ENCODE measurements at places on chromosomes 7 and 10. TPM values are rescaled to one million over a fixed set of nuclear protein-coding genes. Genes with fewer than 3 reads are reported as not detected.

GRCh38 chr7:64180989-64181388 lies 26.0 kb upstream of the ZNF735 start:
- DNase-seq: no peak

- DNase-seq: no peak
Measured at GRCh38 chr7:142759433-142759832, 10.2 kb downstream of the PRSS1 start.

GRCh38 chr7:111958896-111959295 lies 247.3 kb downstream of the DOCK4 start:
- no peak for DNase-seq

GRCh38 chr7:92013611-92014010 lies 72.9 kb downstream of the AKAP9 start:
- no peak for DNase-seq

DNA sequence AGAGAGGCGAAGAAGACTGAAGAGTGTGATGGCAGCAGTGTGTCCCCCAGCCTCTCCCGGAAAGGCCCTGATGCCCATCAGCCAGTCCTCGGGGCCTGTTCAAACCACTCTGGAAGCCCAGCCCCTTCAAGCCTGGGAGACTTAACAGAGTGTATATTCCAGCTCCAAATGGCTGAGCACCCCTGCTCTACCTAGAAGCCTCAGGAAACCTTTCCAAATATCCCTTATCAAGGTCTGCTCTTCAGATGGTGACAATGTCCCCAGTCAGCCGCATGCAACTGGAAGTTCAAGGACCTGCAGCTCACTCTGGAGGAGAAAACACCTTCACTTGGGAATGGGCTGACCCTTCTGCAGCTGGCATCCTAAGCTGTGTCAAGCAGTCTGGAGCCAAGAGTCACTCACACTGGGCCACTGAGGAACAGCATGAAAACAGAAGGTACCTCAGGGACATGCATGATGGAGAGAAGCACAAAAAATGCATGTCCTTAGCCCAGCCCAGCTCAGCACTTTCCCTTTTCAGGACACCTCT lies 10.2 kb downstream of the ANXA11 start:
- no peak for DNase-seq

DNA sequence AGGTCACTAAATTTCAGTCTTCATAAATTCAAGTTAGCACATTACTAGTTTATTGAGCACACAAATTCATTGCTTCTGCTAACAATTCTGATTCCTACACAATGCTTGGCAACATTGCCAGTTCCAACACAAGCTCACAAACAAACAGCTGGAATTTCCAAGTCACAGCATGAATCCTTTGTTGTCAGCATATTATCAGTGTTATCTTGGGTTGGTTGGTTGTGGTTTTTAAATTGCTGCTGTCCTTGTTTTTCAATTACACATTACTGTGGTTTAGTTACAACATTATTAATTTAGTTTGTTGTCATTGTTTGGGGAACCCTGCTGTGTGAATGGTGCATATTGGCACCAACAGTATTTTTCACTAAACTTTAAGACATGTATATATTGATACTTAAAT lies 86.0 kb upstream of the ARID5B start:
- no peak for DNase-seq

DNA sequence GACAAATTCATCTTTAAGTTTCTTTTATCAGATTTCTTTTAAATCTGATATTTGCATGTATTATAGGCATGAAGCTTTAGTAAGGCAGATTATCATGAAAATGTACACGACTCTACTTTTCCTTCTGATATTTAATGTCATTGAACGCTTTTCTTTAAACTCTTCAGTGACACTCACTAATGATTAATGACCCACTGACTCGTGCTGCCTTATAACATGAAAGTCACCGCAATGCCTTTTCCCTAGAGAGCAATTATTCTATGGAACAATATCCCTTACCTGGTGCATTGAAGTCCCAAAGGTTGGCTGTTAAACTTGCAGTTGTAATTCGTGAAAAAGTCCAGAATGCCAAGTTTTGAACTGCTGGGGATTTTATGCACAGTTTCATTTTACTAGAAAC lies 33.4 kb upstream of the HGF start:
- no peak for DNase-seq

DNA sequence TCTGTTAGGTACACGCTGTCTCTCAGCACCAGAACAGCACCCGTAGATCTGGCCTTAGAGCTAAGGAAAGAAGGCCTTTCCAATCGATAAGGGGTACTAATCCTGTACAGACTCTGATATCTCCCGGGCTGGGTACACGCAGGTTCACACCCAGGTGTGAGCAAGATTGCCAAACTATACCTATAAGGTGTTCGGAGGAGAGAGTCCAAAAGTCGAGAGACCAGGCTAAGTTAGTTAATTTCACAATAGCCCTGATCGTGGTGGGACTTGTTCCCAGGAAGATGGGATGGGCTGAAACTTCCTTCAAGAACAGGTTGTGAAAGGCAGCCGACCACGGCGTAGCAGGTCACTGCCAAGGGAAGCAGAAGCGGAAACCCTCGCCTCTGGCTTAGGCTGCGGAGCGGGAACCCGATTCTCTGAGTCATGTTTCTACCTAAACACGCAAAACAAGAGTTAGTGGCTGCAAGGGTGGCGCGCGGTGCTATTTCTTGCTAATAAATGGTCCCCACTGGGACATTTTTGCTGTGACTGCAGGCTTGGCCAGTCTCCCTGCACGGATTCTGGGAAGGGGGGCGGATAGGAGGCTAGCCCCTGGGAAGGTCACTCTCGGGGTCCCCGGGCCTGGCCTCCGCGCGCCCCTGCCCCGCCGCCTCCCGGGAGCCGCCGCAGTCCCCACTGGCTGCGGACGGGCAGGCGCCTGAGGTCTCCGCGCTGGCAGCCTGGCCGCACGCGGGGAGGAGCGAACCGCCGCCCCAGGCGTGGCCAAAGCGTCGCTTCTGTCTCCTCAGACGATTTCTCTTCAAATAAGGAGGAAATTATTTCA lies 75.4 kb upstream of the PDSS1 start:
- peak; percentile 84 for DNase-seq

DNA sequence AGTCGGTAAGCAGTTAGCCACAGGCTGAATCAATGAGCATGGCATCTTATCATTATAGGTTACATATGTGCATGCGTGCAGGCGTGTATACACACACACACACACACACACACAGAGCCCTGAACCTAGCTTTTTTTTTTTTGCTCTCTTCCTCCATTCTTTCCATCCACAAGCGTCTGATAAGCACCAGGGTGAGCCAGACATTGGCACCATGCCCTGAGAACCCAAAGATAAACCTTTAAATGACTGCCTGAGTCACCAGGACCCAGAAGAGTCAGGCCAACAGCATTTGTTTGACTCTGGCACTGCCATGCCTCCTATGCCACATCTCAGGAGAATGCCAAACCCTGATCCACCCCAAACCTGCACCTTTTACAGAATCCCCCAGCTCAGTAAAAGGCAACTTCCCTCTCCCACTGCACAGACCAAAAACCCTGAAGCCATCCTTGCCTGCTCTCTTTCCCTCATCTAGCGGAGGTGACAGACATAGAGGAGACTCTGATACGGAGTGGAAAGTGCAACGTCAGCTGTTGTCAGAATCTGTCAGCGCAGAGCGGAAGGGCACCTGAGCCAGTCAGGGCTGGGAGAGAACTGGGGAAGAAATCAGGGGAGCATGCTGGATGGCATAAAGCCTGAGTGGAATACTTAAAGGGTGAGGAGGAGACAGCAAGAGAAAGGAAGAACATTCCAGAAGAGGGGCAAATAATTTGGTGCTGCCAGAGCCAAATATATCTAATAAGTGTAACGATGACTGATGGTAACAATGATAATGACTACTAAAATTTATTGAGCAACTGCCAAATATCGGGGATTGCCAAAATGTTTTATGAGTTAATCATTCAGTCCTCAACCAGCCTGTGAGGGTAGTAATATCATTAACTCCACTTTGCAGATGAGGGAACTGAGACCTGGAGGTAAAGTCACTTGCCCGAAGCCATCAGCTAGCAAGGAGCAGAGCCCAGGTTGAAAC lies 3.2 kb downstream of the PARP12 start:
- no peak for DNase-seq

DNA sequence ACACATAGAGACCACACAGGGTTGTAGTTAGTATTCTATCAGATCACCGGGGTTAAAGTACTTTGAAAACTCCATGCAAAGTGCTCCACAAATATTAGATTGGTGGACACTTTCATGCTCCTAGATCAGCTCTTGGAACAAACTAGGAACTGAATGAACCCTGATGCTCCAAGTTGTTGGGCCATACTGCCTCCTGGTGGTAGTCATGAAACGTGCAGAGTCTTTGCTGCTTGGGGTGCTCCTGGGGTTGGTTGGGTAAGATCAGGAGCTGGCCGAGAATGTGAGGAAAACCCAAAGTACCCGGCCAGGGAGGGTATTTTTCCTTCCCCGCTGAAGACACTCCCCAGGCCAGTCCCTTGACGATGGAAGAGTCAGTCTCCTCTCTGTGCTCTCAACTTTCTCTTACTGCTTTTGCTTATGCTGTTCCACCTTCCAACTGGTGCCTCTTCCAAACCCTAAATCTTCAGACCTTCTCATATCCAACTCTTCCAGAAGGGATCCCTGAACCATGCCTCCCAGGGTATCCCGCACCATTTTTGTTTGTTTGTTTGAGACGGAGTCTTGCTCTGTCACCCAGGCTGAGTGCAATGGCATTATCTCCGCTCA lies 918 bp upstream of the RPEL1 start:
- peak; percentile 74 for DNase-seq

The GPR26 gene
- total RNA-seq: not detected

The GPR22 gene
- total RNA-seq: not detected

The ITIH5 gene
- total RNA-seq: 10.5 TPM

The ANKIB1 gene
- 50.1 TPM for total RNA-seq

The AMPH gene
- 0.58 TPM for total RNA-seq

Data from upper lobe of right lung (tissue), 1 donor.